ENCODE measurements at places on chromosomes 1 and 21.

GRCh38 chr1:218620956-218621355 is 275.8 kb downstream of the TGFB2 start:
- no peak for DNase-seq

- DNase-seq: peak; percentile 94
Measured at GRCh38 chr1:41390166-41390565, 28.9 kb downstream of the FOXO6 start.

DNA sequence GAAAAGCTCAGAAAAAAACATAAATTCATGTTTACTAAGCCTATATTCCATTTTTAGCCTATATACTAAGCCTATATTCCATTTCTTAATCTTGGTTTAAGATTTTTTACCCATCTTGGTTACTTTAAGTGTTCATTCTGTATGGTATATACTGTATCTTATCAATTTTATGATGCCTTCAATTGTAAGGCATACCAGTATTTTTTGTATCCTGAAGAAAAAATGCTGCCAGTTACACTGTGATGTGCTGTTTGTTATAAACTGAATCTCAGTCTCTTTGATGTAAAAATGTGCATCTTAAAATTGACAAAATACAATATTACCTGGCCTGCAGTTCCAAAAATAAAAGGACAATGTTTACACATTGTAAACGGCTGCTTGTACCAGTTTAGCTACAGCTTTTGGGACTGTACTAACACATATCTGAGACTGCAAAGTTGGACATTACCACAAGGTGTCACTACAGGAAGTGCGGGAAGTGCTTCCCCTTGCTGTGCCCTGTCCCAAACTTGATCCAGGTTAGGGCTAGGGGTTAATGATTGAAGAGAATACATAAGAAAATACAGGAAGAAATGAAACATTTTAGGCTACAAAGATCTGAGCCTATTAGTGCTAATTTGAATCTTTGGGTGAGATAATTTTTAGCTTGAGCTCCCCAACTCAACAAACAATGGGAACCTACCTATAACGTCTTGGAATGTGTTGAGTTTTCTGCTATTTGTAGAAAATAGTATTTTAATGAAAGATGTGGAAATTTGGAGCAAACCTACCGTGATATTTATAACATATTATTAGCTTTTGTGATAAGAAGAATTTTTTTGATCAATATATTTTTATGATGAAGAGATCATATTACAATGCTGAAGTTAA is 108.9 kb downstream of the LBR start:
- DNase-seq: no peak

DNA sequence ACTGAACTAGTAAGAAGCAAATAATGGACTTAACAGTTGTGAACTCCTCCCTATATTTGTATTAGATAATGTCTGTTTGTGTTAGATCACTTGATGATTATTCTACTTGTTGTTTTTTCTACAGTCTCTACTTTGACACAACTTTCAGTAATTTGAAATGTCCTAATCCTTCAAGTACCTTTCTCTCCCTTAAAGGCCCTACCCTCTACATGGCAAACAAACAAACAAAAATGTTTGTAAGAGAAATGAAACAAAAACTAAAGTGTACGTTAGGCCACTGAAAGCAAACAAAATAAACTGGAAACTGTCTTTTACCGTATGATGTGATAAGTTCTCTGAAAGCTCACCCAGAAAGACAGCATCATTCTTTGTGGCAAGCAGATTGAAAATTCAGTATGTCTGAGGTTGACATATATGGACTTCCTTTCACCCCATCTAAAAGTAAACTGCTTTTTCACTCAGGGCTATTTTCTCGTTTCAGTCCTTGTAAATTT is 255.9 kb upstream of the SNX7 start:
- DNase-seq: no peak

GRCh38 chr1:202351725-202352124 is 3.2 kb downstream of the PPP1R12B start:
- peak; percentile 22 for DNase-seq

DNA sequence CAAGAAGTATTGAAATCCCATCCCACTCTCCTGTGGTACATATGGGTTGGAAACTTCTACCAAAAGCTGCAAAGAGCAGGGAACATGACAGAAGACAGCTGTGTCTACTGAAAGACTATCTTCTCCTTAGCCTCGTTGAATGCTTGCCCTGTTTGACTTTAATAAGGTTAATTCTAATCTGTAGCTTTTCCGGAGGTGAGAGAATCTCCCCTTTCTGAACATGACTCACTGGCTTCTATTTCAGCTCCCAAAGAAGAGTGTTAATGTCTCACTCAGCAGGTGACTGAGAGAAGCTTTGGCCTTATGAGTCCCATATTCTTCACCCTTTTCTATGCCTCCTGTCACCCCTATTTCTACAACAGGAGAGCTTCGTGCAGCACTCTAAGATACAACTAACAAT is 88.3 kb downstream of the HHIPL2 start:
- DNase-seq: no peak

GRCh38 chr1:197063212-197063611 is 3.8 kb downstream of the F13B start:
- DNase-seq: no peak

DNA sequence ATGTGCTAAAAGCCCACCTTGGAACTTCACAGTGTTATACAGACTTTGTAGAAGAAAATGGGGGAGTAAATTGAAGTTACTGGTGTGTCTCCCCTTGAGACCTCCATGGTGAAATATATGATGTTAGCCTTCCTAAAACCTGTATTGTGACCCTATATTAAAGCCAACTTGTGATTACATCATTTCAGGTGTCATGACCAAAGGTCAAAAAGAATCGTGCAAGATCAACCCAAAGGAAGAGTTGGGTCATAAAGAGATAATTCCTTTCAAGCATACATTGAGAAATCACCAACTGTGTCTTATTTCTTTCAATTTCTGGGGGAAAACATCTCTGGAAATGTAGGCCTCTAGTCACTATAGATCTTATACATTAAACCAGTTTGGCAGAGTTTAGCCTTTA is 34.6 kb downstream of the GNAT2 start:
- no peak for DNase-seq

DNA sequence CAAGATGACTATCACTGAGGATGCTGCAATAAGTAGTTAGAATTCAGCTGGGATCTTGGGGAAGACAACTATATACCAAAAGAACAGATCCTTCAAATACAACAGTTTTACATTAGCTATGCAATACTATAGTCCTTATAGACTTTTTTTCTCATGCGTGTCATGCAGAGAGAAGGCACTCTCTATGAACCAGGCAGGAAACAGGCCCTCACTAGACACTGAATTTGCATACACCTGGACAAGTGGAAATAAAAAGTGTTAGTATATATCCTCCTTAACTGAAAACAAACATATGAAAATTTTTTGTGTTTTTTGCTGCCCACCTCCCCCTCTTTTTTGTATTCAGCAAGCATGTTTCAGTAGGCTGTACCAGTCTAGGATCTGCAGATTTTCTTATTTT is 29.9 kb downstream of the TMCO1 start:
- no peak for DNase-seq

DNA sequence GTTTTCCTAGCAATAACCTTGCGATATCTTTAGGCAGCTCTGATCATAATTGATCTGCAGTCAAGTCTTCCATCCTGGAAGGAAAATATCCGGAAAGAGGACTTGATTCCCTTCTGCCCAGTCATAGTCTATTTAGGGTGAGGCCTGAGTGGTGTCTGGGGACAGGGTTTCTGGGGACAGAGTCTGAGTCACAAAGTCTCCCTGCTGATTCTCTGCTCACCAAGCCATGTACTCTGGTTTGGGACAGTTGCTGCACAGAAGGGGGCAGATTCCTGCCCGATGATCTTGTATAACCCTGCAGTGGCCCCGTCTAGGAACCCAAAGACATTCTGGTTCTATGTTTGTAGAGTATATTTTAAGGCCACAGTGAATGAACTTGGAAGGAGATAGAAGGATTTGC is 178.8 kb downstream of the KCNJ6 start:
- DNase-seq: no peak

DNA sequence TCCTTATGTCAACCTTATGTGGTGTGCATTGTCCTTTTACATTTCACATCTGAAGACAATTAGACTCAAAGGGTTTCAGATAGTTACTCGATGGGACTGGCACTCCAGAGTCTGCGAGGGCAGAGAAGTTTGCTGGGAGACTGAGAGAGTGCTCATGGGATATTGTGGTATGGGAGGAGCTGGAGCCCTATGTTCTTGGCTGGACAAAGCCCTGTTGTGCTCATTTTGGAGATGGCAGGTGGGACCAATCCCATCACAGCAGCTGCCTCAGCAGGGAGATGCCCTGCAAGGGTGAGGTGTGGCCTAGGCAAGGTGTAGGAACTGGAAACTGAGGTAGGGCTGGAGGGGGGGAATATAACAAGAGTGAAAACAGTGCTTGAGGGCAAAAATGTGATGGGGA is 43.5 kb upstream of the CRNN start:
- DNase-seq: no peak

Data from NCI-H524 treated with DMSO at 0.1 percent for 48 hours (cell line).